ENCODE measurements at places on chromosomes 12 and 14.

DNA sequence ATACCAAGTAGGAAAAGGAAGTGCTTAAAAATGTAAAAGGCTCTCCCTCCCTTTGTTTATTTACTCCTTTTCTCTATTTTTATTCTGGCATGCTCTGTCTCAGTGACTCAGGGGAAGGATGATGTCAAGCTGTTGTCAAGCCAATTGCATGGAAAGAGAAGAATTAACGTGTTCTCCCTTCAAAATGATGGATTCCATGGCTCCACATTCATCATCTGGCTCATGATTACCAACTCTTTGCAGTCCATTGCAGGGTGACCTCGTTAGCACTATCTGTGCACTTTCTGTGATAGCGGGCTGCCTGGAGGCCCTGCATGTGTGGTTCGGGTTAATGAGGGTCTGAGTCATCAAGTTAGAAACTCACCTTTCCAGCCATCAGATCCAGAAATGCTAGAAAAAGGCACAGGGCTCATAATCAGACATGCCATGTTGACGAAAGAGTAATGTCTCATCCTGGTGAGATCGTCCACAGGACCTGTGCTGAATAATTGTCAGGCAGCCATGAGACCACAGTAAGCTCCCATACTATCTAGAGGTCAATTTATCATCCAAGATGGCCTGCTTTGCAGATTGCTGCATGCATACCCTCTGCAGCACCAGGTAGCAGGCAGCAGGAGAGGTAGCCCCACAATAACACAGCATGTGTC lies 79.2 kb upstream of the BTG1 start:
- DNase-seq, result no peak

DNA sequence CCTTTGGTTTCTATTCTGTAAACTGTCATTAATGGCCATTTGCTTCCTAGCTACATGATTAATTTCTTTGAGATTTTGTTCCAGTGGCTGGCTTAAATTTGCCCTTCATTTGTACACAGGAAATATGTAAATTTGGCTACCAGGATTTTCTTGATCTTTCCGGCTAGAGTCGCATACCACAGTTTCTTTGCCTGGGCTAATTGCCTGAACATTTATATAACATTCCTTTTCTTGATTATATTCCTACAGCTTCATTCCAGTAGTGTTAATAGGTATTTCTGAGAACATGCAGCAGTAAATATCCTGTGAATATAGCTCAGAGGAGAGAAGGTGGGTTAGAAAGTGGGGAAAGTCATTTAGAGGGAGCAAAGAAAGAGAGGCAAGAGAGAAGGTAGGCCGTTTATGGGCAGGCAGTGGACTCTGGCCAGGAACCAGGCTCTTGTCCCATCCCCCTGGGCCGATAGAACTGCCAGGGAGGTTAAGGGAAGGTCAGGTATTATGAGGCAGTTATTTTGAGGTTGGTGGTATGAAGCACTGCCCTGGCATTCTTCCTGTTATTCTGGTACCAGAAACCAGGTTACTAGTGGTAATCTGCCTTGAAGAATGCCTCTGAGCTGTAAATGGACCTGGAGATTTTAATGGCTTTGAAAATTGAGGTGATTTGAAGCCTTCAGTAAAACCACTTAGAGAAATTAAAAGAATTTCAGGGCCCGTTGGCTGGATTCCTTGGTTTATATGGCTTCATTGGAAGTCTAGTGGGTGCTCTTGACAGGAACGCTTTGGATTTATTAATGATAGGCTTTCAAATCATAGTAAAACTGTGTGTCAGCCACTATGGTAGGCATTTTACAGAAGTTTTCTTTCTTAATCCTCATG lies 4.4 kb downstream of the RNF10 start:
- no peak for DNase-seq

- DNase-seq, result no peak
Observed at GRCh38 chr14:74641601-74642391, 29.8 kb upstream of the LTBP2 start.

DNA sequence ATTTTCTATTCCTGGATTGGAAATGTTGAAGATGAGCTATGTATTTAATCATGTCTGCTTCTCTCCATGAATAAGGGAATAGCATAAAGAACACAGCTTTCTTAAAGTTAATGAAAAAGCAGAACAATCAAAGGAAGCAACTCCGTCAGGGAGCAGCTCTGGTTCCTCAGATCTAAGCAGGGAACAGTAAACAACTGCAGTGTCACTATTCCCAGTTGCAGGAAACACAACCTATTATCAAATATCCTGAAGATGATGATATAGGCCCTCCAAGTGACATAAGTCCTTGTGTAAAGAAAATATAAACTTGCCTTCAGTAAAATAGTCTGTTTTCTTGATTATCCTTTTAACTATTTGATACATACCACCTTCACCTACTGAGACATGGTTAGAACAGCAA lies 228.1 kb downstream of the KCNC2 start:
- no peak for DNase-seq

DNA sequence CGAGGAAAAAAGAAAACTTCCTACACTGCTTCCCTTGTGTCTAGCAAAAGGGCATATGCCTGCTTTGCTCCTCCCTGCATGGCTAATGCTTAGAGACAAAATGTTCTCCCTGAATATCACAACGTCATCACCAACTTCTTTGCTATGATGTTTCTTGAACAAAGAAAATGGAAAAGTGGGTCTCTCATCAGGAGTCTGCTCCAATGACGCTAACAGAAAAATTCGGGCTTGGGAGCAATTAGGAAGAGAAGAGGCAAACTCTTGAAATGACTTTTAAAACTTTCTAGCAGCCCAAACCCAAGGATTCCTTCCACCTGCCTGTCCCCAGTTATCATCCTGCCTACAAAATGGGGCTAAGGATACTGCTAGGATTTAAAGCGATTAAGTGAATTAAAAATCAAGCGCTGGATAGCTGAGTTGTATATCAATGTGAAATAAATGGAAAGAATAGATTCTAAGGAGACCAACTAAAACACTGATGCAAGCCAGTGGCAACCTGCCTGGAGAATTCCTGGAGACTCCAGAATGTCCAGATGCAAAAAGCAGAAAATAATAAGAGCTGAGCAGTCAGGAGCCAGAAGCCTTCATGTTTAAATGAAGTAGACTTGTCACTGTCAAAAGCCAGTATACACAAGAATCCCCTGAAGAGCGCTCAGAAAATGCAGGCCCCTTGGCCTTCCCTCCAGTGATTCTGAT lies 183.8 kb downstream of the DPF3 start:
- no peak for DNase-seq
